ENCODE measurements at places on chromosomes 5 and 9. TPM values are rescaled to one million over a fixed set of nuclear protein-coding genes. Genes with fewer than 3 reads are reported as not detected.

The ELAVL2 gene
- 0.81 TPM for total RNA-seq

DNA sequence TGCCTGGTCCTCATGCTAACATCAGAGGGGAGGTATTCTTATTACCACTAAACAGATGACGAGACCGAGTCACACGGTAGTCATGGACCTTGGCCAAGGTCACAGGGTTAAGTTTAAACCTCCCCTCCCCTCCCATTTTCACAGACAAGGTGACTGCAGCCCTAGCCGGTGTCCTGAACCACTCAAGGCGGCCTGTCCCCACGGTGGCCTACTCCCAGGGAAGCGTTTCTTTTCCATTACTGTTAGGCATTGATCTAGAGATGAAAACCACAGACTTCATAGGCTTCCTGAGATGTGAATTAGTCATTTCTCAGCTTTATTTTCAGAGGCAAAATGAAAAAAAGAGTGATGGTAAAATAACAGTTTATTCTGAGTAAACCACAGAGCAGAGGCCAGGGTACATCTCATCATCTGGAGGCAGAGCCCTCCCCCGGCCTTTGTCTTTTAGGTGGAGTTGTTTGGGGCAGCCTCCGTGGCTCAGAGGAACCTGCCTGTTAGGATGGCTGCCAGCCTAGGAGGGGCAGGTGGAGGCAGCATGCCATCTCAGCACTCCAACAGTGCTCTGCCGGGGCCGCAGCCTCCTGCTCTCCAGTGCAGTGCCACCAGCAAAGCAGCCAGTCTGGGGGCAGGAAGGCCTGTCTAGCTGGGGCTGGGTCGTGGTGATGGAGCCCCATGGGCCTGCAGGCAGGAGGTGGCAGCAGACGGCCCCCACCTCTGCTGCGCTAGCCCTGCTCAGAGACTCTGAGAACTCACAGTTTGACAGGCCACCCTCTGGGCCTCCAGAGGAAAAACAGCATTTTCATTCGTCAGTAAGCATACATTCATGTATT, 71.2 kb downstream of the RAPGEF1 start:
- DNase-seq, result peak; percentile 56

The PAEP gene
- not detected for total RNA-seq

The GAPVD1 gene
- total RNA-seq, result 53.1 TPM

GRCh38 chr9:117952581-117952980, 248.4 kb downstream of the TLR4 start:
- no peak for DNase-seq

The MCTP1 gene
- total RNA-seq, result 1.5 TPM

GRCh38 chr9:103025796-103026195, 30.7 kb downstream of the CYLC2 start:
- no peak for DNase-seq

The IL33 gene
- total RNA-seq, result 73.9 TPM

The TRAF1 gene
- total RNA-seq, result 1.8 TPM

GRCh38 chr9:79007701-79008483, 563.9 kb upstream of the TLE4 start:
- no peak for DNase-seq

GRCh38 chr5:94998670-94999069, 286.2 kb downstream of the MCTP1 start:
- no peak for DNase-seq
